ENCODE measurements at places on chromosomes 3 and 15.

DNA sequence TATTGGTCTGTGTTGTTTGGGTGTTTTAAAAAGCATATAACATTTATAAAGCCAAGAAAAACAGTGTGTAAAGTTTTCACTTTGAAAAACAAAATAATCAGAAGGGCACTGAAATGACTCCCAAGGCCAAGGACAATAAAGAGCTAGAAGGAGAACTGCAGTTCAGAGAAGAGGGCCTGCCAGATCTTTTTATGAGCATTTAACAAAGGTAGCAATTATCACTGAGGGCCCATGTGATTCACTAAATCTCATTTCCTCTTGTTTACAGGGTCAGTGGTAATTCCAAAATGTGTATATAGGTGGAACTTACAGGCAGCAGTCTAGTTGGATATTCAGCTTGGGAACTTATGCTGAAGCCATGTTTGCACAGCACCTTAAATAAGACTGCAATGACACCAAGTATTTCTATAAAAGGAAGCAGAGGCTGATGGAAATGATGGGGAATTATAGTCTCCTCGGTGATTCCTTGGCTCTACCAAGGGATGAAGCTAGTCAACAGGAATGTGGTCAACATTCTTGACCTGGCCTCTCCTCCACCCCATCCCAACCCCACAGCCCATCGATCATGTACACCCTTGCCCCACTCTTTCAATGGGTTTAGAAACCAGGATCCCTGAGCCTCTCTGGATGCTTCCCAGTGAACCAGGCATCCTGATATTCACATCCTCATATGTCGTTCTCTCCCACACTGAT is 54.4 kb upstream of the THUMPD3 start:
- no peak overlapping the region for H3K4me3 ChIP-seq
- no peak overlapping the region for H3K27ac ChIP-seq
- no peak for DNase-seq
- no peaks in the 10 kb centered on the region for H3K36me3 ChIP-seq
- no peaks in the 10 kb centered on the region for H3K27me3 ChIP-seq

- H3K36me3 ChIP-seq, result no peaks in the 10 kb centered on the region
- DNase-seq, result no peak
- no peak overlapping the region for H3K4me3 ChIP-seq
- no peak overlapping the region for H3K27ac ChIP-seq
- no peaks in the 10 kb centered on the region for H3K27me3 ChIP-seq
Observed at GRCh38 chr15:66153549-66154415, 99.8 kb downstream of the MEGF11 start.

DNA sequence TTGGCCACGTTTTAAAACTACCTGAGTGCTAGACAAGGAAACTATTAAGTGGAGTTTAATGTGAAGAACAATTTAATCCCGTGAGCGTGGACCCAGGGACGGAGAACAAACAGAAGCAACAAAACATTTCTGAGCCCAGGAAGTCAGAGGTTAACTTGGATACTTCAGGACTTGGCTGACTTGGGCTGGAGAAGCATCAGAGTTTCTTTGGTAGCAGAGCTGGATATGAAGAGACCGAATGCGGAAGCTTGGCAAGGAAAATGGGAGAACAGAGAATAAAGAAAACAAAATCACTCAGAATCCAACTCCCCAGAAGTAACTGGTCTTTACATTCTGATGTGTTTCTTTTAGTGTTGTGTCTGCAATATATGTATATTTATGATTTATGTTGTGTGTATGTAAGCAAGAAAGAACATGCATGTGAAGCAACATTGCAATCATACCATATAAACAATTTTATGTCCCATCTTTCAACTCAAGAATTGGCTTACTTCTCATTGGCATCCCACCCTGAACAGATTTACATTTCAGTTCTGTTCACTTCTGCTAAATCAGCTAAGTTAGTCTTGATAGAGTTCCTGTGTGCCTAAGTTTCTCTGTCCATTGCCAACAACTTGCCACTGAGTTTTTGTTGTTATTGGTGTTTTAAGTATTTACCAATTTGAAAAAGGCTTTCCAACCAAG is 17.2 kb upstream of the PLOD2 start:
- no peaks in the 10 kb centered on the region for H3K36me3 ChIP-seq
- no peaks in the 10 kb centered on the region for H3K27me3 ChIP-seq
- H3K27ac ChIP-seq, result no peak overlapping the region
- no peaks in the 10 kb centered on the region for H3K4me1 ChIP-seq
- no peak for DNase-seq
- no peak overlapping the region for H3K4me3 ChIP-seq

DNA sequence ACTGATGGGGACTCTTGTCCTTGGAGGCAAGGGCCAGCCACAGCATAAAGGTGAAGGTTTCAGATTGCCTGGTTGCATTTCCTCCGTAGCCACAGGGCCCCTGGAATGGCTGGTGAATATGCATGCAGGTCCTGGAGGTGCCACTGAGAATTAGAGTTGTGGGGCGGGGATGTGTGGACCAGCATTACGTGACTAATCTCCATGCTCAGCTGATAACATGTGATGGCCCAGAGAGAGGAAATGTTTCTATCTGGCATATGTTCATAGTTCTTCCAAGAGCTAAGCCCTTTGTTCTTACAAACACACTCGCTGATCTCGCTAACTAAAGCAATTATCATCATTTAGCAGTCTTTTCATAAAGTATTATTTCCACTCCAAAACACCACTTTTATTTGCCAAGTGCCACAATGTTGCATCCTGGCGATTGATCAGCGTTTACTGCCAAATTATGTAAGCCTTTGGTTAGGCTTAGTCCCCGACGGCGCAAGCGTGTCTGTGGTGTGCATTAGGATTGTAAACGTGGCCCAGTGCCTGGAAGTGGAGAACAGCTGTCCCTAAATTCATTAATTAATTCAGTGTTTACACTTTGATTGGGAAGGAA is 55.9 kb downstream of the CGNL1 start:
- no peak for DNase-seq
- peak overlapping the region; percentile 45 for H3K27ac ChIP-seq
- H3K4me3 ChIP-seq, result no peak overlapping the region
- H3K27me3 ChIP-seq, result no peaks in the 10 kb centered on the region
- H3K36me3 ChIP-seq, result no peaks in the 10 kb centered on the region
- H3K4me1 ChIP-seq, result no peaks in the 10 kb centered on the region

- DNase-seq, result no peak
- peaks cover 6% of the 10 kb centered on the region for H3K4me1 ChIP-seq
- no peaks in the 10 kb centered on the region for H3K27me3 ChIP-seq
- H3K27ac ChIP-seq, result peak overlapping the region; percentile 29
- no peaks in the 10 kb centered on the region for H3K36me3 ChIP-seq
- no peak overlapping the region for H3K4me3 ChIP-seq
Observed at GRCh38 chr3:4565809-4566501, 72.8 kb downstream of the ITPR1 start.

GRCh38 chr3:25854214-25854613 is 64.3 kb downstream of the OXSM start:
- no peak for DNase-seq
- H3K27ac ChIP-seq, result no peak overlapping the region
- H3K27me3 ChIP-seq, result no peaks in the 10 kb centered on the region

DNA sequence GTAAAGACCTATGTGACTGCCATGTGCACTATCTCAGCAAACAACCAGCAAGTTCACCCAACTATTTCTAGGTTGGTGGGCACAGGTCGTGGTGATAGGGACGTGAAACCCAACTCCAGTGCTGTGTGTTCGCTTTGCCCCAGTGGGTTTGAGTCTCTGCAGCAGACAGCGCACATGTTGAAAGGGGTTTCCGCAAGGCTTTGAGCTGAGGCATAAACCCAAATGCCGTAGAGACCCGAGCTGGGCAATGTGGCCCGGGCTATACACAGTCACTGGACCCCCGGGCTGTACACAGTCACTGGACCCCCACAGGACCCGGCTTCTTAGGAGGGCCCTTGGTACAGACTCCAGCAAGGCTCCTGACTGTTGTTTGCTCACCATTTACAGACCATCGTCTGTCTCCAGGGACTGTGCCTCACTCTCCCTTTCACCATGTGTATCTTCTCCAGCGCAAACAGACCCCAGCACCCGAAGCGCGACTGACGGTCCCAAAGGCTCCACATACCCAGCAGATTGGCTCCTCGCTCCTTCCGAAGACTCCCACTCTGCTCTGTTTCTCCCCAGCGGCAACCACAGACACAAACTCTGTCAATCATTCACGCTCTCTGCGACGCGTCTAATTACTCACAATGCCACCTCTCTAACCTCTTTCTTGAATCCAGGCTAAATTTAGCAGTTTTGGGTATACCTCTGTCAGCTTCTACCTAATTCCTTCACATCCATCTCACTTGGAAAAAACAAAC is 31.2 kb downstream of the PCSK6 start:
- no peaks in the 10 kb centered on the region for H3K36me3 ChIP-seq
- no peak for DNase-seq
- H3K27ac ChIP-seq, result no peak overlapping the region
- no peaks in the 10 kb centered on the region for H3K27me3 ChIP-seq
- H3K4me3 ChIP-seq, result no peak overlapping the region

- H3K4me1 ChIP-seq, result no peaks in the 10 kb centered on the region
- H3K27ac ChIP-seq, result no peak overlapping the region
- no peaks in the 10 kb centered on the region for H3K27me3 ChIP-seq
- no peak for DNase-seq
- no peaks in the 10 kb centered on the region for H3K36me3 ChIP-seq
Observed at GRCh38 chr3:39130693-39131265, 22.6 kb downstream of the CSRNP1 start.

DNA sequence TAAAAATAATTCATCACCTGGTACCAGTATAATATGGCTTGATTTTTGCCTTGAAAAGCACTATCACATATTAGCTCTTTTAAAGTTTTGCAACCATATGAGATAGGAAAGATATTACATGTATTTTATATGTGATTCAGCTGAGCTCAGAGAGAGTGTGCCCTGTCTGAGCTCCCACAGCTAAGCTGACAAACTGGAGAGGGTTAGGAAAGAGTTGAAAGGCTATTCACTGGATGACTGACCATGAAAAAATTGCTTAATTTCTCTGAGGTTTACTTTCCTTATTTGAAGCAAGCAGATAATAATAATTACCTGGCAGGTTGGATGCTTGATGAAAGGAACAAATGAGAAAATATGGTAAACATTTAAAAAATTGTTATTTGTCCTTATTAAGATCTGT is 97.4 kb upstream of the CCDC80 start:
- no peaks in the 10 kb centered on the region for H3K36me3 ChIP-seq
- no peak overlapping the region for H3K4me3 ChIP-seq
- no peak for DNase-seq
- H3K27me3 ChIP-seq, result no peaks in the 10 kb centered on the region
- no peaks in the 10 kb centered on the region for H3K4me1 ChIP-seq
- H3K27ac ChIP-seq, result no peak overlapping the region

DNA sequence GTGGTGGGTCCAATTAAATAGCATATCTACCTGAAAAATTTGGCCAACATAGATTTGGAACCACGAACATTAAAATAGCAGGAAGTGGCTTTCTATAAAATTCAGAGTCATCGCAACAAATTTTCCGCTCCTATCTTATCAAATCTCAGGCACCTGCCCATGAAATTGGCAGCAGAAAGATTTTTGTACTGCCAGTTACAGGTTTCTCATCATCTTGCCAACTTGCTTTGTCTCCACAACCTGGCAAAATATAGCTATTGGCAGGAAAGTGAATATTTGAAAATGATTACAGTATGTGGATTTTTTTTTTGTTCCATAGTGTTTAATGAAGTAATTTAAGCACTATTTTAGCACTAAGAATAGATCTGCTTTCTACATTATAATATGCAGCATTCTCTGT is 161.6 kb upstream of the LRRC3B start:
- H3K4me1 ChIP-seq, result peaks cover 7% of the 10 kb centered on the region
- H3K27ac ChIP-seq, result no peak overlapping the region
- no peaks in the 10 kb centered on the region for H3K27me3 ChIP-seq
- no peak for DNase-seq
- H3K36me3 ChIP-seq, result no peaks in the 10 kb centered on the region
- no peak overlapping the region for H3K4me3 ChIP-seq

DNA sequence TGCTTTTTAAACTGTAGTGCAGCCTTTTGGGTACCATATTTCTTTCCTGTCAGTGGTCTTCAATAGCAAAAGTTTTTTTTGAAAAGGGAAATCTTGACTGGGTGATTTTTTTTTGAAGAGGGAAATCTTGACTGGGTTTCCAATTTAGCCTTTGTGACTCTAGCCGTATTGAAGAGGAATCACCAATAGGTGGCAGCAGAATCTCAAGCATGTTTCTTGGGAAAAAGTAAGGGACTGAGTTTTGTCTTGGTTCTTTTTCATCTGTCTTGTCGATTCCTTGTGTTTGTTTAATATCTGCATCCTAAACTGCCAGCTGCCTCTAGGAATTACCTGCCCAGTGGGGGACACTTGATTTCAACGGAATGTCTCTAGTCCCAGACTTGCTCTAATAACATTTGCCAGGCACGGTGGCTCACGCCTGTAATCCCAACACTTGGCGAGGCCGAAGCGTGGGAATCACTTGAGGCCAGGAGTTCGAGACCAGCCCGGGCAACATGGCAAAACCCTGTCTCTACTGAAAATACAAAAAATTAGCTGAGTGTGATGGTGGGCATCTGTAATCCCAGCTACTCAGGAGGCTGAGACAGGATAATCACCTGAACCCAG is 89.2 kb downstream of the RBPMS2 start:
- peaks cover 9% of the 10 kb centered on the region for H3K36me3 ChIP-seq
- H3K4me1 ChIP-seq, result no peaks in the 10 kb centered on the region
- H3K27me3 ChIP-seq, result no peaks in the 10 kb centered on the region
- no peak overlapping the region for H3K4me3 ChIP-seq
- no peak for DNase-seq
- no peak overlapping the region for H3K27ac ChIP-seq

GRCh38 chr3:73136941-73137340 is 75.5 kb downstream of the EBLN2 start:
- no peak for DNase-seq
- no peak overlapping the region for H3K4me3 ChIP-seq
- H3K27ac ChIP-seq, result no peak overlapping the region

DNA sequence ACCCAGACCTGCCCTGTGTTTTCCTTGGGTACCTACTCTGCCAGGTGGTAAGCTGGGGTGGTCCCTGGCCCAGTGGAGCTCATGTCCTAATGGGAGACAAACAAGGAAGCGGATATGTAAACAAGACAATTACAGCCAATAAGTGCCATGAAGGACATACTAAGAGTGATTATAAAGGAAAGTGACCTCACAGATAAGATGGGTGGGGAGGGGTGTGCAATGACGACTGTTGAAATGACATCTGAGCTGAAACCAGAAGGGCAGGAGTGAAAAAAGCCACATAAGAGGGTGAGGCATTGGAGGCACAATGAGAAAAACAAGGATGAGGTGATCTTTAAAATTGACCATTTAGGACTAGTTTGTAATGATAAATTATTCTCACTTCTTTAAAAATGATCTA is 336.2 kb upstream of the IL12A start:
- no peaks in the 10 kb centered on the region for H3K27me3 ChIP-seq
- DNase-seq, result no peak
- no peaks in the 10 kb centered on the region for H3K4me1 ChIP-seq
- H3K27ac ChIP-seq, result no peak overlapping the region

- H3K36me3 ChIP-seq, result no peaks in the 10 kb centered on the region
- H3K4me1 ChIP-seq, result no peaks in the 10 kb centered on the region
- no peak overlapping the region for H3K27ac ChIP-seq
- H3K27me3 ChIP-seq, result no peaks in the 10 kb centered on the region
- DNase-seq, result no peak
- H3K4me3 ChIP-seq, result no peak overlapping the region
Observed at GRCh38 chr15:100694381-100695021, 92.1 kb downstream of the ASB7 start.

GRCh38 chr3:52774901-52775864 is 2.2 kb upstream of the ITIH1 start:
- no peak for DNase-seq
- no peaks in the 10 kb centered on the region for H3K27me3 ChIP-seq
- no peaks in the 10 kb centered on the region for H3K36me3 ChIP-seq
